ENCODE measurements at places on chromosomes 1 and 21. TPM values are rescaled to one million over a fixed set of nuclear protein-coding genes. Genes with fewer than 3 reads are reported as not detected.

GRCh38 chr1:30645807-30646206, 77.6 kb downstream of the MATN1 start:
- H3K27me3 ChIP-seq, result peaks cover 8% of the 10 kb centered on the region
- peak; percentile 57 for DNase-seq
- H3K27ac ChIP-seq, result no peak overlapping the region
- H3K4me3 ChIP-seq, result no peak overlapping the region
- H3K36me3 ChIP-seq, result no peaks in the 10 kb centered on the region

DNA sequence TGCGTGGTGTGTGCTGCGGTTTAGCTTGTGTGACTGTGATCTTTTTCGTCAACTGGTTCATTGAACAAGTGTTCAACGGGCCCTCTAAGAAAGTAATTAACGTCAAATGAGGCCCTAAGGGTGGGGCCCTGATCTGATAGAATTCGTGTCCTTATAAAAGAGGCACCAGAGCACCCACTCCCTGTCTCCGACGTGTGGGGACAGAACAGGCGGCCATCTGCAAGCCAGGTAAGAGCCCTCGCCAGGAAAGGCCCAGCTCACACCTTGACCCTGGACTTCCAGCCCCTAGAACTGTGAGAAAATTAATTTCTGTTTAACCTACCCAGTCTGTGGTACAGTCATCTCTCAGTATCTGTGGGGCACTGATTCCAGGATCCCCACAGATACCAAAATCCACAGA, 20.4 kb upstream of the SAMD11 start:
- peaks cover 17% of the 10 kb centered on the region for H3K4me1 ChIP-seq
- H3K27ac ChIP-seq, result no peak overlapping the region
- DNase-seq, result no peak
- no peak overlapping the region for H3K4me3 ChIP-seq
- peaks cover 11% of the 10 kb centered on the region for H3K27me3 ChIP-seq
- no peaks in the 10 kb centered on the region for H3K36me3 ChIP-seq

DNA sequence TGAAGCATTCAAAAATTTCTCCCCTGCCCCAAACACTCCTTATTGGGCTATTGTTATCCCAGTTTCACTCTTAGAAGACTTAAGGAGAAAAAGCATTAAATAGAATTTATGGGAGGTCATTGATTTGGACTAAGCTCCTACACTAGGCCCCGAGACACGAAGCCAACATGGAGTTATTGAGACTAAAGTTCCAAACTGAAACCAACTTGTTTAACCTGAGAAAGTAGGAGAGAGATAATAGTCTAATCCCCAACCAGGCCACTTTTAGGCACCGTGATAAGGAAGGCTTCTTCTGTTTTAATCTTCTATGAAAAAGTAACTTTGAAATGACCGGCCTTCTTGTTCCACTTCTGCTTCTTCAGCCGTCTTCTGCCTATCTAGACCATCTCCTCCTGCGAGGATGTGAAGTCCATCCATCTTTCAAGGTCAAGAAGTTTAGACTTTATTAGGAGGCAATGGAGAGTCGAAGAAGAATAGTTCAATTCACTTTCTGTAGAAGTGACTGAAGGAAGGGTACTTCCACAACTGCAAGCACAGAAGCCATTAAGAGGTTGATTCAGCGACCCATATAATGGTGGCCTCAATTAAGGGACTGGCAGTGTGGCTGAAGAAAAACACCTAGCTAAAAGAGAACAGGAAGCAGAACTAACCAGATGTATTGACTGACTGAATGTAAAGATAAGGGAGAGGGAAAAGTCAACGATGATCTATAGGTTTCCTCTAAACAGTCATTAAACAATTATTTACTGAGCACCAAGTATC, 428.8 kb downstream of the SMYD3 start:
- DNase-seq, result no peak
- H3K36me3 ChIP-seq, result 0 out of 2 replicates have a peak, but pooled peaks cover 2% of the 10 kb centered on the region
- H3K27me3 ChIP-seq, result no peaks in the 10 kb centered on the region
- no peaks in the 10 kb centered on the region for H3K4me1 ChIP-seq

DNA sequence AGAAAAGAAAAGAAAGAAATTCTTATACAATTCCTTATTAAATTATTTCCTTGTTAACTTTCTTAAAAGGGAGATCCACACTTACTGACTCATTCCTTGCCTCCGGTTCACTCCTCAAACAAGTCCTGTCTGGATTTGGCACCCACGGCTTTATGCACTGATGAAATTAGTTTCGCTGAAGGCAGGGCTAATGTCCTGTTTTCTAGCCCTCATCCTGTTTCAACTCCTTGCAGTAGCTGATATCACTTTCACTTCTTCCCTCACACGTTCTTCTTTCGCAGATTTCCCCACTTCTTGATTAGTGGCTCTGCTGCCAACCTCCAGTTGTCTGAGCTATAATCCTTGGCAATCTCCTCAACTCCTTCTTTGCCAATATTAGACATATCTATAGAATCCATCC, 215.2 kb downstream of the URB2 start:
- H3K27me3 ChIP-seq, result no peaks in the 10 kb centered on the region
- no peaks in the 10 kb centered on the region for H3K36me3 ChIP-seq
- no peak overlapping the region for H3K27ac ChIP-seq
- H3K4me3 ChIP-seq, result no peak overlapping the region
- no peak for DNase-seq
- H3K4me1 ChIP-seq, result no peaks in the 10 kb centered on the region

- no peaks in the 10 kb centered on the region for H3K27me3 ChIP-seq
- H3K36me3 ChIP-seq, result no peaks in the 10 kb centered on the region
- no peak overlapping the region for H3K4me3 ChIP-seq
- no peak overlapping the region for H3K27ac ChIP-seq
Measured at GRCh38 chr1:168614235-168614634, 37.8 kb downstream of the XCL1 start.

- no peaks in the 10 kb centered on the region for H3K4me1 ChIP-seq
- H3K27me3 ChIP-seq, result no peaks in the 10 kb centered on the region
- no peak overlapping the region for H3K27ac ChIP-seq
- H3K4me3 ChIP-seq, result no peak overlapping the region
- no peaks in the 10 kb centered on the region for H3K36me3 ChIP-seq
Measured at GRCh38 chr1:164983023-164983650, 373.4 kb downstream of the LMX1A start.

GRCh38 chr1:6124341-6124740, 55.8 kb downstream of the CHD5 start:
- peaks cover 2% of the 10 kb centered on the region for H3K27me3 ChIP-seq
- H3K4me3 ChIP-seq, result no peak overlapping the region
- DNase-seq, result no peak
- no peaks in the 10 kb centered on the region for H3K36me3 ChIP-seq

DNA sequence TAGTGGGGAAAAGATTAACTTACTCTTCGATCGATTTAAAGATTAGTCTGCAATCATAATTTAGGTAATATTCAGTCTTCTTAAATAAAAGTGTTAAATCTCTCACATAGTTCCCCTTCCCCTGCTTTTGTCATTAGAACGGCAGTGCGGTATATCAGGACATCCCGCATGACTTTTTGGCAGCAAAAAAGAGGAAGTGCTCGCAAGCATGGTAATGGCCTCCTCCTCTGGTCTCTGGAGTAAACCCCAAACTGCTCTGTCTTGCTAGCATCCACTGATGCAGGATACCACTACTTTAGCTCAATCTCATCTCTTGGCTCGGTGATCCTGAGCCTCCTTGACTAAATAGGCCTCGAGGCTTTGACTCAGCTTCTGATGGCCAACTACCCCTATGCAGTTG, 78.7 kb upstream of the VAV3 start:
- H3K4me1 ChIP-seq, result no peaks in the 10 kb centered on the region
- no peak overlapping the region for H3K4me3 ChIP-seq
- H3K27ac ChIP-seq, result no peak overlapping the region
- no peaks in the 10 kb centered on the region for H3K27me3 ChIP-seq
- DNase-seq, result no peak

DNA sequence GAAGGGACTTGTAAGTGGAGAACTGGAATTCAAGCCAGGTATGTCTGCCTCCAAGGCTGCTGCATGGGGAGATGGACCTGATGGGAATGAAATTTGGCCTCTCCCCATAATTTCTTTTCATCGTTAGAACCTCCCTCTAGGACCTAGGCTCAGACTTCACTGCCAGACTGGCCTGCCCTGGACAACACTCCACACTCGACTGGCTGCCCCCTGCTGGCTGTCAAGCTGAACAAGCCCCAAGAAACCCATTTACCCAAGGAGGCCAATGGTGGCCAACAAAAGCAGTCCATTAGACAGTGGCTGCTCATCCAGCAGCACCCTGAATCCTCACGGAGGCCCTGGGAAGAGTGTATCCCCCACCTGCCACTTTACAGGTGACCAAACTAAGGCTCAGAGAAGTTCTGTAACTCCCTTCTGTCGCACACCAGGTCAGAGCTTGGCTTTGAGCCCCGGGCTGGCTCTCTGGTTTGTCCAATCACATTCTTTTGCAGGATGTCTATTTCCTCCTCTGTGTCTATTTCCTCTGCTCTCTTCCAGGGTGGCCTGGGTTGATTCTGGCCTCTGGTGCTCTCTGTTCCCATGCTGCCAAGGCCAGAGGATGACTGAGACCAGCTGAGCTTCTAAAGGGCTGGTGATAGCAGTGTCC, 3.8 kb downstream of the RNF186 start:
- no peaks in the 10 kb centered on the region for H3K4me1 ChIP-seq
- DNase-seq, result peak; percentile 49
- no peak overlapping the region for H3K27ac ChIP-seq

- H3K4me1 ChIP-seq, result no peaks in the 10 kb centered on the region
- no peak overlapping the region for H3K27ac ChIP-seq
- no peak overlapping the region for H3K4me3 ChIP-seq
- no peaks in the 10 kb centered on the region for H3K36me3 ChIP-seq
Measured at GRCh38 chr1:46488343-46489168, 1.1 kb upstream of the DMBX1 start.

GRCh38 chr1:159881622-159882526, 18.1 kb downstream of the CFAP45 start:
- H3K4me3 ChIP-seq, result no peak overlapping the region
- no peaks in the 10 kb centered on the region for H3K27me3 ChIP-seq
- DNase-seq, result peak; percentile 99
- H3K4me1 ChIP-seq, result peaks cover 15% of the 10 kb centered on the region
- H3K27ac ChIP-seq, result no peak overlapping the region

- H3K27me3 ChIP-seq, result no peaks in the 10 kb centered on the region
- H3K4me1 ChIP-seq, result peaks cover 8% of the 10 kb centered on the region
- H3K36me3 ChIP-seq, result no peaks in the 10 kb centered on the region
- peak; percentile 76 for DNase-seq
Measured at GRCh38 chr1:46137916-46138315, 5.5 kb upstream of the PIK3R3 start.

DNA sequence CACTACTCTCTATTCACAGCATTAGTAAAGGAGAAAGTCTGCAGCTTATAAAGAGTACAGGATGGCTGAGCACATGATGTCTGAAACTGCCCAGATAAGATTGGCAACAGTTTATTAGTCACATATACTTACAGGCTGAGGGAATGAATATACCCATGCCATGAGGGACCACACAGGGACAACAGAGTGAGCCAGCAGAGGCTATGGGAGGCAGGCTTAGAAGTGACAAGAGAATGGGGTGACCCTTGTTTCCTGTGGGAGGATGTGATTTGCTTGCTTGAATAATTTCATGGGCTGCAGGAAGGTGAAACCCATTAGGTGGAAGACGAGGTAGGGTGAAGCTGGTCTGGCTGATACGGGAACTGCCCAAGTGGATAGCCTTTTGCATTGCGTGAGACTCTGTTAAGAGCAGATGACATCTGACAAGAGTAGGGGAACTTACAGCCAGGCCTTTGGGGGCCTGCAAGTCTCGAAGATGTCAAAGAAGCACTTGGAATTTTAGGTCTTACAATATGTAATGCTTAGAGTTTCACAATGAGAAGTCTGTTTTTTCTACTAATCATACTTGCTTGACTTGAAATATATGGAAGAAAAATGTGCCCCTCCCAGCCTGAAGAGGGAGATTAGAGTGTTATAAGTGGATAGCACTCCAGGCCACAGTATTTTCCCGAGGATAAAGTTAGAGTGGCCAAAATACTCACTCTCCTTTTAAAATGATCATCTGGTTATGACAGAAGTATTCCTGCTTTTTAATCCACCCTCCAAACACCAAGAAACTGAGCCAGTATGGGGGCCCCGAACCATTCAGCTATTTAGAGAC, 34.6 kb upstream of the TNFSF4 start:
- no peaks in the 10 kb centered on the region for H3K4me1 ChIP-seq
- H3K27ac ChIP-seq, result no peak overlapping the region
- DNase-seq, result no peak
- no peak overlapping the region for H3K4me3 ChIP-seq
- H3K36me3 ChIP-seq, result no peaks in the 10 kb centered on the region

- H3K27me3 ChIP-seq, result no peaks in the 10 kb centered on the region
- H3K4me1 ChIP-seq, result no peaks in the 10 kb centered on the region
- H3K4me3 ChIP-seq, result no peak overlapping the region
- DNase-seq, result peak; percentile 17
- H3K36me3 ChIP-seq, result no peaks in the 10 kb centered on the region
Measured at GRCh38 chr1:55860798-55861519, 645.8 kb upstream of the USP24 start.

GRCh38 chr1:100035214-100035613, 65.4 kb downstream of the SLC35A3 start:
- H3K4me3 ChIP-seq, result no peak overlapping the region
- no peaks in the 10 kb centered on the region for H3K27me3 ChIP-seq
- no peak overlapping the region for H3K27ac ChIP-seq
- H3K4me1 ChIP-seq, result no peaks in the 10 kb centered on the region
- H3K36me3 ChIP-seq, result no peaks in the 10 kb centered on the region

DNA sequence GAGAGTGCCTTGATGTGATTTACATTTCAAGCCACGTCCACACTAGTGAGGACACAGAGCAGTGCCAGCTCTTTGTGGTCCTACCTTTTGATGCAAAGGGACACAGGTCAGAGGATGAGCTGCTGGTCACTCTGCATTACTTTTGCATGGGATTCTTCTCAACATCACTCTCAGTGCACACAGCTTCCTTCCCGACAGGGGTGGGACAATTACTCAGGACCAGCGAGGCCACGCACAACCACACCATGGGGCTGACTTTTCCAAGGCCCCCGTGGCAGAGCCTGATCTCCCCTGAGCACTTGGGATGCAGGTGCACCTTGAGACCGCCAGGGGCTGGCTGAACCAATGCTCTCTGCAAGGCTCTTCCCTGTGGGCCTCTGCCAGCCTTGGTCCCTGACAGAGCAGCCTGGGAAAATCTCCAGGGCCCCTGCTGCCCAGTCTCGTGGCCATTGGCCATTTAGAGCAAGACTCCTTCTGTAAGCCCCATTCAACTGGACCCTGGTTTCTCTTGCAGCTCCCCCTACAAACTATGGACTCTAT, 13.2 kb upstream of the PRAMEF12 start:
- no peaks in the 10 kb centered on the region for H3K4me1 ChIP-seq
- no peak overlapping the region for H3K27ac ChIP-seq
- H3K27me3 ChIP-seq, result no peaks in the 10 kb centered on the region
- no peak overlapping the region for H3K4me3 ChIP-seq
- H3K36me3 ChIP-seq, result no peaks in the 10 kb centered on the region

The ABCG1 gene
- 0.36 TPM for total RNA-seq

The PCSK9 gene
- under 0.01 TPM for total RNA-seq

The SLC16A1 gene
- 156 TPM for total RNA-seq

The GPR25 gene
- not detected for total RNA-seq

The ATP1A2 gene
- total RNA-seq, result under 0.01 TPM

The TRIM46 gene
- 2.5 TPM for total RNA-seq

The NOS1AP gene
- 0.18 TPM for total RNA-seq

The ATP6V1G3 gene
- not detected for total RNA-seq

The OR2T35 gene
- not detected for total RNA-seq

The SH2D5 gene
- total RNA-seq, result 7.2 TPM

The LIN28A gene
- total RNA-seq, result not detected

The NBPF26 gene
- 13.1 TPM for total RNA-seq

The CA6 gene
- total RNA-seq, result not detected
